ENCODE measurements at places on chromosomes 16 and 17.

DNA sequence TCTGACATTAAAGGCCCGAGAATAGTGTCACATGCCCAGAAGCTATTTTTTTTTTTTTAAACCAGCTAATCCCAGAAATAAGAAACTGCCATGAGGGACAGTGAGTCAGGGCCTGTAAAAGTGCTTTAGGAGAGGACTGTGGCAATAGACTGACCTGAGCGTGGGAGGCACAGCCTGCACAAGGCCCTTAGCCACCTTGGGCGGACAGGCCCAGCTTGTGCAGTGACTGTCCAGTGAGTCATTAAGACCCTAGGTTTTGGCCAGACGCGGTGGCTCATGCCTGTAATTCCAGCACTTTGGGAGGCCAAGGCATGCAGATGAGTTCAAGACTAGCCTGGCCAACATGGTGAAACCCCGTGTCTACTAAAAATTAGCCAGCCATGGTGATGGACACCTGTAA, 343.0 kb upstream of the ZFHX3 start:
- no peak for DNase-seq

- no peak for DNase-seq
Observed at GRCh38 chr17:79276821-79277220, 202.2 kb downstream of the ENGASE start.

DNA sequence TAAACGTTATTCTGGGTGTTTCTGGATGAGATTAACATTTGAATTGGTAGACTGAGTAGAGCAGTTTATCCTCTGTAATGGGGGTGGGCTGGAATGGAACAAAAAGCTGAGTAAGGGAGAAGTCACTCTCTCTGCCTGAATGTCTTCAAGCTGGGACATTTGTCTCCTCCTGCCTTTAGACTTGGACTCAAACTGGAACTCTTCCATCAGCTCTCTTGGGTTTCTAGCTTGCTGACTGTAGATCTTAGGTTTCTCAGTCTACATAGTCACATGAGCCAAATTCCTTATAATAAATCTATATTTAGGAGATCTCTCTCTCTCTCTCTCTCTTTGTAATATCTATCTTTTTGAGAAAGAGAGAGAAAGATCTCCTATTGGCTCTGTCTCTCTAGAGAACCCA, 553.3 kb upstream of the CDH11 start:
- no peak for DNase-seq

DNA sequence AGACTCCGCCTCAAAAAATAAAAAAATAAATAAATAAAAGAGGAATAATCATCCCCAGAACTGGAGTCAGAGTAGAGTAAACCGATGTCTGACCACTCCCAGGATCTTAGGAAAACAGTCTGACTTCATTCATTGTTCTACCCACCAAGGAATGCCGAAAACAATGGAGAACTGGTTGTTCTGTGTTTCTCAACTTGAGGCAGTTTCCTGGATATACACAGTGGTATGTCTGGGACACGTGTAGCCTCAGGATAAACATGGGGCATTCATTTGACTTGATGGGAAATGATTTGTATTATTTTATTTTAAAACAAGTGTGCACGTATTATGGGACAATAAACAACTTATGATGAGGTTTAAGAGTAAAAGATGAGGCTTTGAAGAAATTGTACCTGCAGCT, 32.8 kb upstream of the PAFAH1B1 start:
- DNase-seq, result no peak

DNA sequence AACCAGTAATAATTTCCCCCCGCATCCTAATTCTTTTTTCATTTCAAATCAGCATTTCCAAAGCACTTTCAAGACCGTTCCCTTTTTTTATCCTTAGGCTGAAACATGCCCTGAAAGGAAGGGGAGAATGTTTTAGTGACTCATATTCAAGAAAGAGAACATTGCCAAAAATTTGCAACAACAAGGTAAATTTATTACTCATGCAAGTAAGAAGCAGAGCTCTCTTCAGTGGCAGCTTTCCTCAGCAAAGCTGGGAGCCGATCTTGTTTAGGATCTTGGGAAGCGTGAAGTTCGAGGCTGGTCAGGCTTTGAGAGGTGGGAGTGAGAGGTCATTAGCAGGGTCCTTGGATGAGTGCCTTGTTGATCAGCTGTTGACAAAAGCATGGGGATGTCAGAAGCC, 129.5 kb downstream of the PRKCA start:
- no peak for DNase-seq

DNA sequence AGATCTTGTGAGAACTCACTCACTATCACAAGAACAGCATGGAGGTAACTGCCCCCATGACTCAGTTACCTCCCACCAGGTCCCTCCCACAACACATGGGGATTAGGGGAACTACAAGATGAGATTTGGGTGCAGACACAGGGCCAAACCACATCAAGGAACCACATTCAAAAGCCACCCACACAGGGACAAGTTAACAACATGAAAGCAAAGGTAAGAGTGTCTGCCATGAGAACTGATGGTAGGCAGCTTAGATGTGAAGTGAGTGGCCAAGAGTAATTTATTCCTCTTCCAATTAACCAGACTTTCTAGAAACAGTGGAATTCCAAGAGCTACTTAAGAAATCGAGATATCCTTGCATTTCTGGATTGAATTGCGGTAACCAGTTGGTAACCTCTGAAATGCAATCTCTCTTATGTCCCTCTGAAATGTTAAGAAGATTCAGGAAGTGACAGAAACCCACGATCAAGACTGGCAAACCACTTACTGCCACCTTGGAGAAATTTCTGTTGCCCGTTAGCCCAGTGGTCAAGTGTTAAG, 167.4 kb upstream of the CACNG5 start:
- peak; percentile 18 for DNase-seq

DNA sequence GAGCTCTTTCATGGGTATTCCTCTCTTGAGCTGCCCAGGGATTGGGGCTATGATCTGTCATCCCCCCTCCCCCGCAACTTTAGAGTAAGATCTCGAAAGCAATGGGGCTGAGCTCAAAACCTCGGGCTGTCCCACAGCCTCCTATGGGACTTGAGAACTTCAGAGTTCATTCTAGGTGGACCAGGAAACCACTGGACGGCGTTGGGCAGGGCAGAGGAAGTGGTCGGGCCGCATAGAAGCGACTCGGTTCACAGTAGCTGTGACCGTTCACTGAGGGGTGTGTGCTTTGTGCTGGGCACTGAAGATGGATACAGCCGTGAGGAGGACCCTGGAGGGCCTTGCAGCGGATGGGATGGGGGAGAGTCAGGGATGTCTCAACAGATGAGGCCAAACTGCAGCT, 292.0 kb downstream of the CPPED1 start:
- DNase-seq, result no peak

GRCh38 chr16:84729716-84730320, 30.0 kb downstream of the USP10 start:
- no peak for DNase-seq

GRCh38 chr16:66696669-66697630, at the start of gene CMTM4:
Gene CMTM4, minus strand, starts transcription at chr16:66696743. Its CDS starts 218 bp downstream, at chr16:66696525.
- DNase-seq, result peak; percentile 44
